ENCODE measurements at places on chromosomes 4 and X.

DNA sequence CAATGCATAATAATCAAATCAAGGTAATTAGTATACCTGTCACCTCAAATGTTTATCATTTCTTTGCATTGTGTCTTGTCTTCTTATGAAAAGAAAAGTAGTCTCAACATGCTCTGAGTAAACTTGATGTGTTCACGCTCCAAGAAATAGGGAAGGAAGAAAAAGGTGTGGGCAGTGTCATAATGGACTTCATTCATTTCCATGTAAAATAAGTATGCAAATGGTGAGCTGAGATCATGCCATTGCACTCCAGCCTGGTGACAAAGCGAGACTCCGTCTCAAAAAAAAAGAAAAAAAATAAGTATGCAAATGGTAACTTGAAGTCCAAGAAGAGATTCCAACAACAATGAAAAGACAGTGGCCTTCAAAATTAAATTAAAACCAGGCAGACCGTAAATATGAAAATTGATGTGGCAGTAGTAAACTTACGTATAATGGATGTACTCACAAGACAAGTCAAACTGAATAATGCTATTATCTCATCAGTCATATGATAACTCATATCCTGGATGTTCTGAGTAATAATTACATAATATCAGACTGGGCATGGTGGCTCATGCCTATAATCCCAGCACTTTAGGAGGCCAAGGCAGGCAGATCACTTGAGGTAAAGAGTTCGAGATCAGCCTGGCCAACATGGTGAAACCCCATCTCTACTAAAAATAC lies 6.0 kb upstream of the CWH43 start:
- DNase-seq = no peak

DNA sequence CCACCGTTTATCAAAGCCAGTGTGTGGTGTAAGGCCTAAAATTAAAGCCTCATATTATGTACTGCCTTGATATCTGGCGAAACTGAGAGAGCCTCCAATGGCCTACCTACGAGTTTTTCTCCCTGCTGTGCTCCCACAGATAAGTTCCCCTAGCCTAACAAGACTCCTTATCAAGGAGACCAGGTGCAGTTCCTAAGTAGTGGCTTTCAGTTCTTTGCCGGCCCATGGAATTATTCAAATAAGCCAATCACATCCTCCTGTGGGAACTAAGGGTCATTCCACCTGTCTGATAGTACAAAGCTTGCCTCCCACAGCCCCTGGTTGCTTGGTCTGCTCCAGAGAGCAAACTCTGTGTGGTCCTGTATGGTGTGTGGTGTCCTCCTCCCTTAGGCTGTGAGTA lies 99.8 kb upstream of the TEX13C start:
- no peak for DNase-seq

DNA sequence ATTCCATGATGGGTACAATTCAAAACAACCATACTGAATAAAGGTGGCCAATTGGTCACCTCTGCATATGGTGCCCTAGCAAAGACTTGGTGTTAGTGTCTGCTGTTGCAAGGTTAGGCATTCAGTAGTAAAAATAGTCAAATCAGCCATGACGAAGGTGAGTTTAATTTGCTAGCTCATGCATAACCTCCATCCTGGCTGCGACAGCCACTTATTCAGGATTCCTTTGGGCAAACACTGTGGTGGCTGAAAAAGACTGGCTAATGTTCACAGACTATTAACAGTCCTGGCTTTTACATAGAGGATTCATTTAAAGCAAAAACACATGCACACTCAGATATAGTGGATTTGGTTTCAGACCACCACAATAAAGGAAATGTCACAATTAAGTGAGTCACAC lies 34.8 kb upstream of the MAP9 start:
- no peak for DNase-seq

GRCh38 chr4:89301902-89302301 lies 5.7 kb downstream of the GPRIN3 start:
- DNase-seq = no peak

DNA sequence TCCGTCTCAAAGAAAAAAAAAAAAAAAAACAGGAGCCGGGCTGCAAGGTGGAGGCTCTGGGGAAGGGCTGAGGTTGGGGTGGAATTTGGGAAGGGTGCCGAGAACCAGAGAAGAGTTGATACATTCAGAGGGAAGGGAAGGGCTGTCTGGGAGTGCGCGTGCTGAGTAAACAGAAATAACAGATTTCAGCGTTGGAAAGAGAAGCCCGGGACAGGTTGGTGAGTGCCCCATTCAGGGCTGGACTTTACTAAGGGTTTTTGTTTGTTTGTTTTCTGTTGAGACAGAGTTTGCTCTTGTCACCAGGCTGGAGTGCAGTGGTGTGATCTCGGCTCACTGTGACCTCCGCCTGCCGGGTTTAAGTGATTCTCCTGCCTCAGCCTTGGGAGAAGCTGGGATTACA lies 1.7 kb upstream of the IL3RA start:
- no peak for DNase-seq
